GM12891 (cell line): ENCODE measurements at places on chromosomes 11 and 22.

GRCh38 chr22:49934160-49934890, 15.9 kb downstream of the CRELD2 start:
- no peak for DNase-seq

DNA sequence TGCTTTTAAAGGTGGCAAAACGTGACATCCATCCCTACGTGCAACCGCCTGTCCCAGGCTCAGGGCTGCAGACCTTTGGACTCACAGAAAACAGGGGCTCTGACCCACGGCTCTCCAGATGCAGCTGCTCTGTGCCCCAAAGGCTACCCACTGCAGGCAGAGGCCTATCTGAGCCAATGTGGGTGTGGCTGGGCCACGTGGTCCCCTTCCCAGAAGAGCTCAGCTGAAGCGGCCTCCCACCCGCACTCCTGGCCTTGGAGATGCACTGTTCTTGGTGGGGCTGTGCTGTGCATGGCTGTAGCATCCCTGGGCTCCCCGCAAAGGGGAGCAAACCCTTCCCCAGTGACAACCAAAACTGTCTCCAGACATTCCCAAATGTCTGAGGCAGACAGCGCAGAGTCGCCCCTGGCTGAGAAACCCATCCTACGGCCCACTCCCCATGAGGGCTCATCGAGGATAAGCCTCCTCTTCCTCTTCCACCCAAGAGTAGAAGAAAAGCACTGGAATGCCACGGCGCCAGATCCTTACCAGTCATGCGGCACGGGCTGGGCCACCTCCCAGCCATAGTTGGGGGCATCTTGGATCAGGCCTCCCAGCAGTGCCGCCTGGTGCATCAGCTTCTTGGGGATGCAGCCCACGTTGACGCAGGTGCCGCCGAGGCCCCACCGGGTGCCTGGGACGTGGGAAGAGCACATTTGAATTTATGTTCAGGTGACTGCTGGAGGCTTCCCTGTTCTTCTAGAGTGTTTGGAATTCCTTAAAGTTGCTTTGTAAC, 23.1 kb upstream of the COMT start:
- DNase-seq = no peak

DNA sequence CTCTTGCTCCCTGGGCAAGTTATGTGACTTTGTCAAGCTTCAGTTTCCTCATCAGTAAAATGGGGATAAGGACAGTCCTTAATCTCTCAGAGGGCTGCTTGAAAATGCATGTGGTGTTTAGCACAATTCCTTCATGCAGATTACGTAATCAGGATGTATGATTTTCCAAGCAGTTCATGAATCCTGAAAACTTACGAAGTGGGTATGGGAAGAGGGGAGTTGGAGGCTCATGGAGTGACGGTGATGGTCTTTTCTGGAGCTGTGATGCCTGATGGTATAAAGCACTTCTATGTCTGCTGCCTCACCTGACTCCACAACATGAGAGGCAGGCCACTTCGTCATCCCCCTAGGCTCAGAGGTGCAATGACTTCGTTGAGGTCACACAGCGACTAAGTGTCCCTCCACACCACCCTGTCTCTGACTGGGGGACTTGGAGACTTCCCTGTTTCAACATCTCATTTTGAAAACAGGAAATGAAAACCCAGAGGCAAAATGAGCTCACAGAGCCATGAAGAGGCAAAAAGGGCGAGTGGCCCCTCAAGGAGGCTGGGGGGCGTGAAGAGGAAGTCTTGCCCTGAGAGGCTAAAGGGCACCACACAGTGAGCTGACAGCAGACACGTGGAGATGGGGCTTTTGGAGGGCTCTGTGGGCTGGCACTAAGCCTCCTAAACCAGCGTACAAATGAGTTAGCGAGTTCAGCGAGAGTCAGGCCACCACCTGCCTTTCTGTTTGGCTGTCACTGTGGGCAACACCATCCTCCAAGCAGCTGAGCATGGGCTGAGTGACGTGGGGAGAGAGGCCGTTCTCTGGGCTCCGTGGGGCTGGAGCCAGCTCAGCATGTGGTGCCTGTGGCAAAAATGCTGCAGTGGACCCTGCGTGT, 10.1 kb downstream of the MCM5 start:
- DNase-seq = peak; percentile 70

DNA sequence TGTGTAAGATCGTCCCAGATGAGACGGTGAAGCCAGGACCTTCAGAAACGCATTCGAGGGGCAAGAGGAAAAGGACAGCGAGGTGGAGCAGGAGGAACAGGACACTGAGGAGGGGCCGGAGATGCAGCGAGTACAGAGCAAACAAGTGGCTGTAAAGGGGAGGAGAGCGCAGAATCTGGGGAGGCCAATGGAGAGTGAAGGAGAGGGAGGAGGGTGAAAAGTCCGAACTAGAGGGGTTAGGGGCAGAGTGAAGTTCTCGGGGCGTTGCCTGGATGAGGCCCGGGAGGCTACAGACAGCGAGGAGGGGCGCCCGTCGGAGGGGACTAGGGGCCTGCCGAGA, 8.8 kb upstream of the PPIL2 start:
- no peak for DNase-seq

DNA sequence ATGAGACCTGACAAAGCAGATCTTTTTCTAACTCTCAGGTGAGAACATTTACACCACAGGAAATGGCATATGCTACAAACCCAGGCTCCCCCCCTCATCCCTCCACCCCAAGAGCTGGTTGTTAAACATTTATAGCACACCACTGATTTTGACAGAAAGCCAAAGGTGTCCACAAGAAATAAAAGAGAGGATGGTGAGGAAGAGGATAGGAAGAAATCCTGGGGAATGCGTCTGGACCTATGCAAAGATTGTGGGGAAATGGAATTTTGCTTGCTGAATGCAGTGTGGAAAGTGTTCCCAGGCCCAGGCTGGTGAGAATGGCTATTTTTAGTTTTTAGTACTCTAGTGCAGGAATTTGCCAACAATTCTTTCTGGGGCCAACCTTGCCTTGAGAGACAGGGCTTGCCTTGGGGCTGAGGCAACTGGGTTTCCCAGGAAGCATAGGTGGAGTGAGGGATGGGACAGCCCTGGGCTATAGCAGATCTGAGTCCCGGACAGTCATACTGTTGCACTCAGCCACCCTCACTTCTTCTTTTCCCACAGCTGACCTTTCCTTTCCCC, 163.9 kb downstream of the ADAMTS15 start:
- no peak for DNase-seq
